ENCODE measurements at places on chromosomes 7 and 10.

DNA sequence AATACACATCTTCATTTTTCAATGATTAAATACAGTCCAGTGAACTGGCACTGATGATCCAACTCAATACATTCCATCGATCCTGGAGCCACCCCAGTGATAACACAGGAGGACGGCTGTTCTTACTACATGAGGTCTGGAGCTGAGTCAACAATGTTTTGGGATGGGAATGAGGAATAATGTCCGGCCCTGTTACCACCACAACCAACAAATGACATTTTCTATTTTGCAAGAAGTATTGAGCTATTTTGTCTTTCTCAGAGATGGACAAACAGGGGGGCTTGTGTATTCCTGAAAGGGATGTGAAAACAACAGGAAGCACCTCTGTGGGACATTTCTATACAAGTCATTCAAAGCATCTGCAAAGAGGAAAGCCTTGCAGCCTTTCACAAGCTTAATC is 249.2 kb downstream of the PARD3 start:
- DNase-seq = no peak

GRCh38 chr7:118615-119391 is 73.6 kb upstream of the FAM20C start:
- DNase-seq = no peak

DNA sequence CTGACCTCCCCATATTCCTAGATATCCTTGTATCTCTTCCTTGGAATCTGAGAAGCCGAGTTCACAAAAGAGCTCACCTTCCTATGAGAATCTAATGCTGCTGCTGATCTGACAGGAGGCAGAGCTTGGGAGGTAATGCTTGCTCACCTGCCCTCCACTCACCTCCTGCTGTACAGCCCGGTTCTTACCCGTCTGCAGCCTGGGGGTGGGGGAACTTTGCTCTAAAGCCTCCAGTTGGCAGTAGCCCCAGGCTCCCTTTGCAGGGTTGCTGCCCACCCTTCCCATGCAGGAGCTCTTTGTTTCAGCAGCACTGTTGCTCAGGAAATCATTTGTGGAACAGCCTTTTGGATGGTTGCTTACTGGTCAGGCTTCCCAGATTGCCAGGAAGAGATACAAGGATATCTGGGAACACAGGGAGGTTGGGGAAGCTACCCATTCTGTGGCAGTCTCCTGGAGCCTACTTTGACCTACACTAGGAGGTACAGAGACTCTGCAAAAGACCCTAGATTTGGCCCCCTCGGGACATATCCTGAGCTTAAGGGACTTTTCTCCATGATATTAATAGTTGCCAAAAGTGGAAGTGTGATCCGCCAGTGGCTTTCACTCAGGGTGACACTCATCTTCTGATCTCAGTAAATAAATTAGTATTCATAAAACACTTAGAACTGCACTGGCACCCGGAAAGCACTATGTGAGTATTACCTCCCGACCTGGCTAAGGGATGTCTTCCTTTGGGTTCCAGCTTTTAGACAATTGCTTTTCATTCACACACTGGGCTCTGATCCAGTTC is 363.7 kb upstream of the PODXL start:
- no peak for DNase-seq

DNA sequence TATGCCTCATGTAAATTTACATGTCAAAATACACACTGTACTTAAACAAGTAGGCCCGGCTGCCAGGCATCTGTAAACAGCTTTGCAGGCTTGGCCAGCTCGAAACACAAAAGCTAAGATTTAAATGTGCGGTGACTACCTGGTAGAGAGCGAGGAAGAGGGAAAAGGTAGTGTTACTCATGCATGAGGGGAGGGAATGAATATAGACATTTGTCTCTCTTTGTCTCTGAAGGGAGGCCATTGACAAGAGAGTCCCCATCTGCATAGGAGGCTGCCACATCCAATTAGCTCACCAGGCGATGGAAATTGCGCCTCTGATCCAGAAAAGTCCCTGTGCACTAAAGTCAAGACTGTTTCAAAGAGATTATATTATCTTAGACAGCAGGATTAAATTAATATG is 535.8 kb downstream of the PTPRN2 start:
- DNase-seq = no peak

- DNase-seq = peak; percentile 84
Measured at GRCh38 chr10:60479305-60480020, 89.8 kb upstream of the ANK3 start.

GRCh38 chr7:6637544-6638229 is 569 bp downstream of the ZNF316 start:
- peak; percentile 17 for DNase-seq

GRCh38 chr10:61903928-61904344 is 2.4 kb downstream of the ARID5B start:
- DNase-seq = no peak

GRCh38 chr10:78435484-78436221 is 402.0 kb downstream of the RPS24 start:
- no peak for DNase-seq

DNA sequence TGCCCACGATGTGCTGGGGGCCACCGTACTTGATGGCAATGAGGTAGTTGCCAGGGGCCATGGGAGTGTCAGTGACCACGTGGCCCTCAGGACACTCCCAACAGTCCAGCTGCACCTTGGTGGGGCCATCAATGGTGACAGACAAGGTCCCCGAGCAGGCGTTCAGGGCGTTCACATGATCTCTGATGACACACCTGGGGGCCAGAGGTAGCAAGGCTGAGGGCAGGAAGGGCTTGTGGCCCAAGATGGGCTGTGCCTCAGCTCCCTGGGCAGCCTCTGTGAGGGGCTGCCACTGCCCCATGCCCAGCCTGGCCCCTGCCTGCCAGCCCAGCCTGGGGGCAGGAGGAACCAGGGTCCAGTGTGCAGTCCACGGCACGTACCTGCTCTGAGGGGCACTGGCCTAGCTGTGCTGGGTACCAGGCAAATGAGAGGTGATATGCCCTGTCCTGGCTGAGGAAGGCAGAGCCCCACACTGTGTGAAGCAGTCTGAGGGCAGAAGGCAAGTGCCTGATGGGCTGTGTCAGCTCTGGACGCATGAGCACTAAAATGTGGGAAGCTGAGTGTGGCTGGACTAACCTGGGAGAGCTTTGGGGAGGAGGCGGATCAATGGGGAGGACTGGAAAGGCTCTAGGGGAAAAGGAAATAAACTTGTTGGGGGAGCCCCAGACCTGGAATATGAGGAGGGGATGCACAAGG is 3.5 kb upstream of the KCP start:
- no peak for DNase-seq

- no peak for DNase-seq
Measured at GRCh38 chr7:24213311-24213710, 70.7 kb upstream of the NPY start.

- peak; percentile 27 for DNase-seq
Measured at GRCh38 chr7:84975586-84976185, 211.2 kb downstream of the SEMA3D start.

GRCh38 chr7:135879233-135879632 is 97.9 kb downstream of the MTPN start:
- DNase-seq = peak; percentile 39

DNA sequence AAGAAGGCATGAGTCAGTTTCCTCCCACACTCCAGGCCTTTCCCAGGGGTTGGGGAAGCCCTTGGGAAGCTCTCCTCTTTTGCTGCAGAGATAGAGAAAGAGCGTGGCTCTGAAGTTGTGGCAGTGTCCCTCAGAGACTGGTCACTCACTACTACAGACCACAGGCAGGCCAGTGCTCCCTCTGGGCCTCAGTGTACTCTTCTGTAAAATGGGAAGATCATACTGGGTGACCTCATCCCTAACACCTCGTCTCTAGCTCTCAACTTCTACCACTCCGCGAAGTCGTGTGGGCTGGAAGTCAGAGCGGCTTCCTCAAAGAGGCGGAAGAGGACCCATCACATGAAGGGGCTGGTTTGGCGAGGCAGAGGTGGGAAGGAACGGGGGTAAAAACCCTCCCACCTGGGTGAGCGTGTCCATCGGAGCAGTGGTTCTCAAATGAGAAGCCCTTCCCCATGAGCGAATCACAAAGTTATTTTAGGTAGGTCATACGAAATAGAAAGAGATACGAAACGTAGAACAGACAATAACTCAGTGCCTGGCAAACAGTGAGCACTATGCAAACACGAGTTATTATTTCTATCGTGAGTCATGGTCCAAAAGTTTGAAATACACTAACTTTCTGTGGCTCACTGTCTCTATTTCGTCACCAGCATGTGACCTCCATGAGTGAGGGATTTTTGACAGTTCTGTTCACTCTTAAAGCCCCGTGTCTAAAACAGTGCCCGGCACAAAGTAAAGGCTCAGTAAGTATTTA is 32.7 kb downstream of the PRKAG2 start:
- peak; percentile 73 for DNase-seq

- no peak for DNase-seq
Measured at GRCh38 chr7:39554583-39555165, 11.5 kb upstream of the YAE1 start.

- peak; percentile 34 for DNase-seq
Measured at GRCh38 chr7:45697576-45698136, 123.5 kb downstream of the ADCY1 start.

- no peak for DNase-seq
Measured at GRCh38 chr10:131207176-131207575, 104.3 kb downstream of the TCERG1L start.

DNA sequence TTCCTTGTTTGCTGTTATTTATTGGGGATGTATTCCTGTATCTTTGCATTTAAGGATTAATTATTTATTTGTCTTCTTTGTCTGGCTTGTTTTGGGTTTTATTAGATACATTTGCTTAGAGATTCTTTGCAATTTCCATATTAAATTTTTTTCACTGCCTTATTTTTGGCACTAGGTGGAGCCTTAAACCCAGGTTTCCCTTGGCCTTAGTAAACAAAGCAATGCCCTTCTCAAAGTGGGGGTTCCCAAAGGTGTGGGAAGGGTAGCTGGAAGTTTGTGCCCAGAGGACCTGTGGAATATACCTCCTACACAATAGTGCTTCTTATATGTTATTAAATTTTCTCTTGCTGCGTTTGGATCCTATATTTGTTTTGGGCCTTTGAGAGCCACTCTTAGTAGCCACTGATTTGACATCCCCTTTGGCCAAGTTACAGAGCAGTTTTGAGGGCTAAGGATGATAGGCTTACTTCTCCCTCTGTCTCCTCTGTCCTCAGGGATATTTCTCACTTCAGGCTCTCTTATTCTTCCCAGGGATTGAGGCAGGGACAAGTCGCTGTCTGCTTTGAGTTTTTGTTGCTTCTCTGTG is 162.3 kb downstream of the ITGB1 start:
- peak; percentile 44 for DNase-seq

DNA sequence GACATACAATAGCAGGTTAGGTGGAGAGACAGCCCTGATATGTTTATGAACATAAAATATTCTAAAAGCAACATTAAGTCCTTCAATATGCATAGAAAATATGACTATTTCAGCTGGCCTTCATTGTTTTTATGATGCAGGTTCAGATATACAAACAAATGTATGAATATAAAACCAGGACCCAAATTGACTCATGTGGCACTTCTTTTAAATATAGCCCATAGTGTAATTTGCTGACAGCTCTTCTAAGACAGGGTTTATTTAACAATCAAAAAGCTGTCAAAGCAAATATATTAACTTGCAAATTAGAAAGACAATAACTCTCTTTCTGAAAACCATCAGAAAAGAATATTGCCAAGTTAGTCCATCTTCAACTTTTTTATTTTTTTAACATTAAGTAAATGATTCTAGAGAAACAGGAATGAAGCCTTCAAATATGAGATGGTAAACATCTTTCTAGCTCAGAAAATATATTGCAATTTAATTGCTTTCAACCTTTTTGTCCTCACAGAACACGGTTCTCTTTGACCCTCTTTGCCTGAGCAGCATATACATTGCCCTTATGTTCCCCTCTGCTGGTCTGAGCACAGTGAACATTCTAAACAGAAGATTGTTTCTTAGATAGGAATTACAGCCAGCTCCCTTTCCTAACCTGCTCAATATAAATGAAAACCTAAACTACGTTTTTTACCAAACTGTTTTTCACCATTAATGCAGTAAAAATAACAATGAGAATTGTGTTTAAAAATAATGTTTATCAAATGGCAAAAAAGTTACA is 82.8 kb downstream of the CACNA2D1 start:
- no peak for DNase-seq

- DNase-seq = no peak
Measured at GRCh38 chr7:83879063-83879462, 230.1 kb upstream of the SEMA3E start.

GRCh38 chr7:42991913-42992591 is 59.9 kb downstream of the MRPL32 start:
- no peak for DNase-seq

GRCh38 chr7:45644237-45644636 is 70.1 kb downstream of the ADCY1 start:
- DNase-seq = no peak

DNA sequence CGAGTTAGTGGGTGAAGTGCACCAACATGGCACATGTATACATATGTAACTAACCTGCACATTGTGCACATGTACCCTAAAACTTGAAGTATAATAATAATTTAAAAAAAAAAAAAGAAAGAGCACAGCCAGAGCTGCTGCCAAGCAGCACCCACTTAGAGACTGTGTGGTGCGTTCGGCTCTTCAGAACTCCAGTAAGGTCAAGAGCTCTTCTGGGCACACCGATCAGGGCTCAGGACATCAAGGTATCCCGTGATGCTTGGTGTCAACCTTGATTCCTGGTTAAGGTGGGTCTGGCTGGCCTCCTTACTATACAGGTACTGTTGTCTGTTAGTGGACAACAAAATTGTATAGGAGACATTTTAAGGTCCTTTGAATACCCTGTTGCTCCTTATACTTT is 385.7 kb upstream of the AKR1E2 start:
- no peak for DNase-seq

- no peak for DNase-seq
Measured at GRCh38 chr7:8590791-8591190, 157.4 kb downstream of the NXPH1 start.

GRCh38 chr7:131105294-131105798 is 222.3 kb upstream of the MKLN1 start:
- peak; percentile 30 for DNase-seq

- DNase-seq = peak; percentile 37
Measured at GRCh38 chr7:34939175-34939574, 98.1 kb downstream of the DPY19L1 start.

DNA sequence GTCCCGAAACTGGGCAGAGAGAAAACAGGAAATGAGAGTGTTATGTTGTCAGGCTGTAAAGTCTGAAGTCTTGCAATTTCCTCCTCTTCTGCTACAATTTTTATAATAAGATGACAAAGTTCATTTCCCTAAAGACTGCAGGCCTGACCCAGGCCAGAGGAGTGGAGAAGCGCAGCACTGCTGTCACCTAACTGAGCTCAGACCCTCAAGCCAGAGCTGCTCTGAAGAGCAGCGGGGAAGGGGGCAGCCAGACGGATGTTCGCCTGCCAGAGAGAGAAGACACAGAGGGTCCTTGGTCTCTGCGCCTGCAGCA is 12.6 kb upstream of the AOAH start:
- DNase-seq = no peak

- no peak for DNase-seq
Measured at GRCh38 chr7:149027055-149027454, 1.2 kb downstream of the PDIA4 start.

- no peak for DNase-seq
Measured at GRCh38 chr10:124255556-124255955, 162.2 kb upstream of the CHST15 start.

GRCh38 chr7:6186577-6186976 is 85.8 kb downstream of the CYTH3 start:
- no peak for DNase-seq

All from epithelial cell of esophagus (primary cell).